Thoracic aorta (tissue), 2 donors: ENCODE measurements at places on chromosomes 7 and 10.

DNA sequence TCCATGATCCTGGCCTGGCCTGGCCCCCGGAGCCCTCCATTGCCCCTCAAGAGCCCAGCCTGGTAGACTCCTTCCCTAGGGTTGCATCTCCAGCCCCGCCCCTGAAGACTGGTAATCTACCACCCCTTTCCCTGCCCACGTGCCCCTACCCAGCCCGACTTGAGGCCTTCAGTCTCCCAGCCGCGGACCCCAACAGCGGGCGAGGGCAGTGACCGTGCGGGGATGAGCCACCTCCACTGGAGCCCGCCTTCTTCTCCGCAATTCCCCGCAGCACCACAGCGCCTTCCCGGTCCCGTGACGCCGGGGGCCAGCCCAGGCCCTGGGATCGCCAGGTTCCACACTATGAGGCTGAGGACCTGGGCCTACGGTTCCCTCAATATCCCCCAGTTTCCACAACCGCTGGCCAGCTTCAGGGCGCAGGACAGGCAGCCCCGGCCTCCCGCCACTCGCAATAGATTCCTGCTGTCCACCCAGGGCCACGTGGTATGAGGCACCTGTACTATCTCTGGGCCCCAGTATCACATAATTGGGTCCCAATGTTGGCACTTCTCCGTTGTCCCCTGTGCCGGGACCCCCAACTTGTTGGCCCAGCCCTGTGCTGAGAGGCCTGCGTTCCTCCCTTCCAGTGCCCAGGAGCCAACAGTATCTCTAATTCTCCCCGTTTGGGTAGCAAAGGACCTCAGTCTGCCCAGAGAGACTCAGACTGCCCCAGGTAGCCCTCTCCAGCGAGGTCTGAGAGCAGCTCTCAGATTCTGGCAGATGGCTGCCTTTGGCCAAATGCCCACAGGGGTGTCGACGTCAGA is 1.1 kb upstream of the GPRIN2 start:
- peak; percentile 1 for DNase-seq

DNA sequence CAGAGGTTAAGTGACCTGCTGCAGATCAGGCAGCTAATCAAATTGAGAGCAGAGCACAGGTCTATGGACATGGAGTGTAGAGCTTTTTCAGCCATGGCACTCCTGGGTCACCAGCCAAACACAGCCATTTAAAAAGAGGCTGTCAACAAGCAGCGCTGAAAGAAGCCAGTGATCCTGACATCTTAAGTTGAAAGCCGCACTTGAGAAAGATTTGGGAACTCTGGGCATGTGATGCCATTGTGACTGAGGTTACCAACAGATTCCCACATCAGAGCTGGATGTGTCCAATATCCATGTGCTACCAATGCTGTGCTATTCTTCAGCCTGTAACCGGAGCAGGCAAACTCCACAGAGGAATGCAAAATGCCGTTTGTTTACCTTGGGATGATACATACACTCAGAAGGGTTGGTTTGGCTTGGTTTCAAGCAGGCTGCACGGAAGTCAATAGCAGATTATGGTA is 56.2 kb upstream of the ABLIM1 start:
- no peak for DNase-seq

DNA sequence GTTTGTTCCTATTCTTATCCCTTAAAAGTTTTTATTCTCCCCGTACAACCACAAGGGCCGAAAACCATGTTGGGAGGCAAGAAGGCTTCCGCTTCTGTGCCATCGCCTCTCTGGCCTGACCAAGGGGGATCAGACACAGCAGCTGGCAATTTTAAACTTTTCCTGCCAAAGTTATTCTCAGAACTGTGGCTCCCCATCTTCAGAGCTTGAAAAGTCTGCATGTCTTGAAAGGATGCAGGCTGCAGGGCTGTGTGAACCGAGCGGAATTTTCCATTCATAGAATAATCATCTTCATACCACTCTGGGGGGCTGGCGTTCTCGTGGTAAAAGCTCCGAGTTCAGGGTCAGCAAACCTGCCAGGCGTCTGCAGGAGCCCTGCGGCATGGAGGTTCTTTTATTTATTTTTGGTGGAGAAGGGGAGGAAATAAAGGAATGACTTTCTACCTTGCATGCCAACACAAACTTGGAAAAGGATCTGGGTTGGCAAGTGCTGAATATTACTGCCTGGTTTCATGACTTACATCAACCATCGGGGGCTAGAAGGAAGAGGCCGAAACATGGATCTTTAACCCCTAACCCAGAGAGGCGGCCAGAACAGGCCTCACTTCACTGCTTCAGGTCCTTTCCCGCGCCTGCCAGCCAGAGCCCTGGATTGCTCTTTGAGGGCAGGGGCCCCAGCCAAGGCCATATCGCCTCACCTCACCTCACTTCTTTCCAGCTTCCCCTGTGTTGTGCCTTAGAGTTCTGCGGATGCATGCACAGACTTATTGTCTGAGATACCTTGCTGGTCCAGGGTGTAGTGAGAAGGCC is 3.0 kb upstream of the NANOS1 start:
- DNase-seq: no peak

DNA sequence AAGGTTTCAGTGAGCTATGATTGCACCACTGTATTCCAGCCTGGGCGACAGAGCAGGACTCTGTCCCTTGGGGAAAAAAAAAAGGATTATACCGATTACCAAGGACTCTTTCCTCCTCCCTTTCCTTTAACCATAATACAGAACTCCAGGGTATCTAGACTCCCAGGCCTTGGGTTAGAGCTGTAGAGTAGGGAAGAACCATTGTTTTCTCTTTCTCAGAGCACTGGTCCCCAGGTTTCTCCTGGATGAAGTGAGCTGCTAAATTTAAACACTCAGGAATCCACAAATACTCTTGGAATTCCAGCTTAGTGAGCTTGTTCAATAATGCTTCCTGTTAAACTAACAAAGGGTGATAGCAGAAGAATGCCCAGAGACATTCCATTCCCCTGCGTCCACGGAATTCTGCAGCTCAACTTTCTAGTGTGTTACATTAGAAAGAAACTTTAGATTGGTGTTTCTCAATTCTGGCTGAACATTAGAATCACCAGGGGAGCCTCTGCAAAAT is 14.6 kb upstream of the RPEL1 start:
- no peak for DNase-seq
